ENCODE measurements at places on chromosomes 5 and 9.

DNA sequence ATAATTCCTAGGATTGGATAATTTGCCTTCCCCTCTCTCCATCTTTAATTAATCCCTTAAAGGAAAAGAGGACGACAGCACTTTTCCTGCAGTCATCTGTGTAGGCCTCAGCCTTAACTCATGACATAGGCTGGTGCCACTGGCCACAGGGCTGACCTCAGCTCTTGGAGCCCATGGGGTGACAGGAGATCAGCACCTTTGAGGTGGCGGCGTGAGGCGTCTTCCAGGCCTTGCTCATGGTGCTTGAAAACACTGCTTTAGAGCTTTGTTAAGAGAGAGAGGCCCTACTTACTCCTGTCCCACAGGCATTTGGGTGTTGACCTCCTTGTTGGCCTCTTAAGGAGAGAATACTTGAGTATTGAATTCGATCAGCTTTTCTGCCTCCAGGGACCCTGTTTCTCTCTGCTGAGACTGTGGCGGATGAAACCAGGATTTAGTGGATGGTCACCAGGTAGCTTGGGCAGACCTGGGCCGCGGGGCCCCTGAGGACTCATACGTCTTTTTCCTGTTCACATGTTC is 23.4 kb downstream of the TENT4A start:
- no peak for DNase-seq

GRCh38 chr5:172727551-172727950 is 43.4 kb downstream of the DUSP1 start:
- no peak for DNase-seq

- no peak for DNase-seq
These were observed 28.5 kb upstream of the TNFSF15 start for GRCh38 chr9:114834386-114834785.

GRCh38 chr5:137731176-137731575 is 4.7 kb downstream of the KLHL3 start:
- no peak for DNase-seq

- DNase-seq = peak; percentile 66
These were observed 77.1 kb downstream of the SUSD1 start for GRCh38 chr9:112097712-112098688.

- DNase-seq = no peak
These were observed 39.6 kb upstream of the FGF1 start for GRCh38 chr5:142725231-142726187.

- DNase-seq = no peak
These were observed 408.0 kb downstream of the EBF1 start for GRCh38 chr5:158691631-158692255.

GRCh38 chr5:556909-557441 is 32.7 kb upstream of the SLC9A3 start:
- DNase-seq = no peak

GRCh38 chr9:97575673-97576200 is 57.4 kb downstream of the TSTD2 start:
- no peak for DNase-seq

DNA sequence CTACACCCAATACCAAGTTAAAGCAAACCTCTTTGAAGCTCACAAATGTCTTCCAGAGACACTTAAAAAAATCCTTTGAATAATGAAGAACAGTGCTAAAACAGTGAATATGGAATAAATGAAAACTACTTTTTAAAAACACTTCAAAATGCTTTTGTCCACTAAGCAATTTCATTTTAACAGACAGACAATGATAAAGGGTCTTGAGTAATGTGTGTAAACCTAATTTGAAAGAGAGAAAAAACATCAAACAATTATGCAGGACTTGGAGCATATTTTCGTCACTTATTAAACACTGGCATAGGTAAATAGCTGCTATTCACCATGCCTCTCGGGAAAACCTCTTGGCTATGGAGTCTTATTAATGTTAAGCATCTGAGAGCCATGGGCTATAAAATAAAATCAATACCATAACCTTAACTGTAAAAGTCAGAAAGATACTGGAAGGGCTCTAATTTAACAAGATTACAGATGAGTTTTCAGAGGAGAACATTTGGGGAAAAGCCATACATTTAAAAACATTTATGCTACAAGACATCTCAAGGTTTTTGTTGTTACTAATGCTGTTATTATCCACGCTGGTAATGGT is 177.8 kb downstream of the NFIB start:
- DNase-seq = no peak

DNA sequence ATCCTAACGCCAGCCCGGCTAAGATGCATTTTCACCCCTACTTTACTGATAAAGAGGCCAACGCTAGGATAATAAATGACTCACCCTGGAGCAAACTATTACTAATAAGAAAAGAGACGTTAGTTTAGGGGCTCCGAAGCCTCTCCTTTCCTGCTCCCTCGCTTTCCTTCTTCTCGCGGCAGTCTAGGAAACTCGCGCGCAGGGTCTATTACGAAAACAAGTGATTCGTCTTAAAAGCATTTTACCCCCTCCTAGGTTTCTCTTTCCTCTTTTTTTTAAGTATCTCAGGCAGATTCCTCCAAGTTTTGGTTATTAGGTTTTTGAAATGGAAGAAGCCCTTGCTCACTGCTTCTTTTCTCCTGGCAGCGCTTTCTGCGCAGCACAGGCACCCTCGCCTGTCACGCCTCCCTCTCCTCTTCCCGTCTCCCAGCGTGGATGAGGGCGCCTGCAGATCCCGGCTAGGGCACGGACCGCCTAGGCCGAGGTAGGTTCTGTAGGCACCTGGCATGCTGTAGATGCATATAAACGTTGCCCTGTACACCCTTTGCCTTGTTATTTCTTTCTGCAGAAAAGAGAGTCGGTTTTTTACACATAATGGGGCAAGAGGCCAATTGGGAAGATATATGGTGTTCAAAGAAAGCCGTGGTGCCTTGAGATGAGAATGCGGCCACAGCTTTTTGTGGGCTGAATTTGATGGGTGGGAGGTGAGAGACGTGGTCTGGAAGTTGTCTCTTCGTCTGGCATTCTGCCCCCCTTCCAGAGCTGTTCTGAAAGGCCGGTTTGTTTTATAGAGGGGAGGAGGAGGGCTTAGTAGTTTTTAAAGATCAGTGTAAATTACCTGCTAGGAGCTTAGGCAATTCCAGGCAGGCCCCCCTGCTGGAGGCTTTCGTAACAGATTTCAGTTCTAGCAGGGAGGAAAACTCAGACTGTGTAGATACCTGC is 983 bp downstream of the GCNT1 start:
- no peak for DNase-seq

- DNase-seq = no peak
These were observed 154.8 kb upstream of the LHFPL2 start for GRCh38 chr5:78803353-78803752.

DNA sequence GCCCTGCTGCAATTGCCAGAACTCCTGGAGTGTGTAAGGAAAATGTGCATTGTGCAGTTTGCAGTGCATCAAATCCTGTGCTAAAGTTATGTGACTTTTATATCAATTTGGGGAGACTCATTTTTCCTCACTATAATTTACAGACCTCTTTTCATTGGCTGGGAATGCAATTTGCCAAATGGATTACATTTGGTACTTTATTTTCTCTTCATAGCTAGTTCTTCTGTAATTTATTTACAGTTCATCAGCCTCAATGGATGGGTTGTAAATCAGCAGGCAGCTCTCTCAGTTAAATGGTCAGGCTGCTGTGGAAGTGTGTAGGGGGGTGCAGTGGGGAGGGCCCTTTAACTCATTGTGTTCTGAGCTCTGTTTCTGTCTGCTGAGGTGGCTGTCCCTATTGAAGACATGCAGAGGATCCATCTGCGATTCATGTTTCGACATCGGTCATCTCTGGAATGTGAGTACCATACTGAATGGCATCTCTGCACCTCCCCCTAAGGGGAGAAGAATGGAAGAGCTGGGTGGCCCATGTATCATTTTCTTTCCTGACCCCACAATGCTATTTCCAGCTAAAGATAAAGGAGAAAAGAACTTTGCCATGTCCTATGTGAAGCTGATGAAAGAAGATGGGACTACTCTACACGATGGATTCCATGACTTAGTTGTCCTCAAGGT is 74.6 kb downstream of the DOCK2 start:
- no peak for DNase-seq

DNA sequence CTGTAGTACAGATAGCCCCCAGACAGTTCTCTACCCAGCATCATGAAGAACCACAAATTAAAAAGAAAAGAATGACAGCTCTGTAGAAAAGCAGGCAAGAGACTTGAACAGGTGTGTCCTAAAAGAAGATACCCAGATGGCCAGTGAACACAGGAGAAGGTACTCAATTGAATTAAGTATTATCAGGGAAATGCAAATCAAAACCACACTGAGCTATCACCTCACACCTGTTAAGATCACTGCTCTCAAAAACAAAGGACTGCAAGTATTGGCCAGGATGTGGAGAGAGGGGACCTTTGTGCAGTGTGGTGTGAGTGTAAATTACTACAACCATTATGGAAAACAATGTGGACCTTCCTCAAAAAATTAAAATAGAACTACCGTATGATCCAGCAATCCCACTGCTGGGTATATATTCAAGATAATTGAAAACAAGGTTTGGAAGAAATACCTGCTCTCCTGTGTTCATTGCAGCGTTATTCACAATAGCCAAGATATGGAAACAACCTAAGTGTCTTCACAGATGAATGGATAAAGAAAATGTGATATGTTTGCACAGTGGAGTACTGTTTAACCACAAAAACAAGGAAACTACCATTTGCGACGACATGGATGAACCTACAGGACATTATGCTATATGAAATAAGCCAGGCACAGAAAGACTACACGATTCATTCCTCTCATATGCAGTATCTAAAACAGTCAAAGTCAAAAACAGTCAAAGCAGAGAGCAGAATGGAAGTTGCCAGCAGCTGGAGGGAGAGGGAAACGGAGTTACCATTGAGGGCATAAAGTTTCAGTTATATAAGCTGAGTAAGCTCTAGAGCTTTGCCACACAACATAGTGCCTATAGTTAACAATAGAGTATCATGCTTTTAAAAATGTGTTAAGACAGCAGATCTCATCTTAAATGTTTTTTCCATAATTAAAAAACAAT is 102.6 kb downstream of the WNK2 start:
- DNase-seq = no peak

DNA sequence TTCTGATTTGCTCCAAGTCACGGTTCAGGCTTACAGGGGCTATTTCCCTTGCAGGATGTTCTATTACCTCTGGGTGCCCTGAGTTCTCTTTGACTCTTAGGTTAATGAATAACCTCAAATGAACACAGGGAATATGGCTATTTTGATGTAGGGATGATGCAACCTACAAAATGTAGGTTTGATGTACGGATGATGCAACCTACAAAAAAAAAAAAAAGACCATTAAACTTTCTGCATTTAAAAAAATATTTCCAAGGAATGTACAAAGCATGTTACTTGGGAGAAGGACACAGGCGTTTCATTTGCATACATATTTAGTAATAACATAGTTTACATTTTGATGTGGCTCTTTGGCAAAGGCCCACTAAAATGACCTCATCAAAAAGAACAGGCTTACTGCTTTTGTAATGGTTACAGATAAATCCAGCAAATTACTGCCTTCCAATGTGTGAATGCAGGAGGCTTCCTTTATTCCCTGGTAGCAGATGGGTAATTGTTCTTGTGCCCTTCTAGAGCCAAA is 36.3 kb downstream of the ZNF474 start:
- DNase-seq = no peak

DNA sequence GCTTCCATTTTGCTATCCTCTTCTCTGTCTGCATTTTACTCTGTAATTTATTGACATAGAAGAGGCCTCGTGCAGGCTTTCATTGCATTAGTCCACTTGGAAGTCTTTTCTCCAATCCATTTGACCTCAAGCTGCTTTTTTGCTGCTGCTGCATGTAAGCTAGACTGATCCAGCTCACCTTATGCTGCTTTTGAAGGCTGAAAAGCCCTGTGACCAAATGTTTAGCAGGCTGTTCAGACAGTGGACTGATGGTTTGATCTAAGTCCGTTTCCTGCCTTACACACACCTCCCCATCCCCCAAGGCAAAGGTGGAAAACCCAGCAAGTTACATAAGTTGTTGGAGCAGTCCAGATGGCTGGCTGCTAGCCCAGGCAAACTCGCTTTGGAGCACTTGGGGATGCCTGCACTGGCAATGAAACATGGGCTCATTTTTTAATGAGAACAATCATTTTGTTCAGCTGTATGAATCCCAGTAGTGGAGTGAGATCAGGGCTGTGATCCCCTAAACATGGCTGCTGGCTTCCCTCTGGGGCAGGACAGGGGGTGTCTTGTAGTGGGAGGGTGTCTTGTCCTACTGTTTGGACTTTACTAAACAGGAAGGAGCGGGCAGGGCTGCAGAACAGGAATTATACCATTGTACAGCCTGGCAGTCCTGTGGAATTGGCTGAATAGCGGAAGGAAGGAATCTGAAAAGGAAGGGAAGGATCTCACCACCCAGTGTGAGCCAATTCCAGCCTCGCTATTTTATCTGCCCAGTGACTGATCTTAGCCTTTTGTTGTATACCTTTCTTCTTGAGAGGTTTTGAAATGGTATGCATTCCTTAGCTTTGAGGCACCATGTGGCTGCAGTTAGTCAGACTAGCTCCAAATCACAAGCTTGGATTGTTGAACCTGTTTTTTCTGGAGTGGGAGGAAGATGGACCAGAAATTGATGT is 212.0 kb downstream of the ARHGAP26 start:
- DNase-seq = no peak

DNA sequence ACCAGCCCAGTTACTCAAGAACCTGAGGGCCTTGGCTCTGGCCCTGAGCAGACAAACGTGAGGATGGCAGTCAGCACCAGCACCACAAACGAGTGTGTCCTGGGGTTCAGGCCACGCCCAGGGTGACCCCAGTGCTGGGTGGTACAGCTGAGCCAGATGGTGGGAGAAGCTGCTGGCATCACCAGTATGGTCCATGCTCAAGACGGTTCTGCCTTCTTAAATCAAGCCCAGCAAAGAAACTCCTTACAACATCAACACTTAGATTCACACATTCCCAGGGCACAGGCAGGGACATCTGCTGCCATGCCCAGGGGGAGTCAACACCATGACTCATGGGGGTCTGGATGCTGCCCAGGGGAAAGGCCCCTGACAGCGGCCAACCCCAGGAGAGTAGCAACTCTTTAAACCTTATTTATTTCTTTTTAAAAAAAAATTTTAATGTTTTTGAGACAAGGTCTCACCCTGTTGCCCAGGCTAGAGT is 31.3 kb downstream of the IPPK start:
- no peak for DNase-seq

DNA sequence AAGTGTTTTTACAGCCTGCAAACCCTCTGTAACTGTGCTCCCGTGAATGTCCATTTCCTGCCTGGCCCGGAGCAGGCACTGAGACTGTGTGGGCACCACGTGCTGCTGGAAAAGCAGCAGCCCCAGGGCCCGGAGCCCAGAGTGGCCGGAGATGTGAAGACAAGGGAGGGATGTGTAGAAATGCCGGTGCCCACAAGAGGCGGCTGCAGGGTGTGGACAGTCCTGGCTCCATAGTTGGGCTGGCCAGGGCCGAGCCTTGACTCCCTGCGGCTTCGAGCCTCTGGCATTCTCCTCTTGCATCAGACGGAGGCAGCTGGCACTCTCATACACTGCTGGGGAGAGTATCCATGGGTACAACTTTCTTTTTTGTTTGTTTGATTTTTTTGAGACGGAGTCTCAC is 13.2 kb upstream of the GFPT2 start:
- no peak for DNase-seq

GRCh38 chr5:55227664-55228430 is 732 bp upstream of the MCIDAS start:
- no peak for DNase-seq
